Activated T-helper 1 cell treated with Interleukin-2 at 50 U/mL for 16 hours (primary cell): ENCODE measurements at places on chromosomes 1 and 21.

DNA sequence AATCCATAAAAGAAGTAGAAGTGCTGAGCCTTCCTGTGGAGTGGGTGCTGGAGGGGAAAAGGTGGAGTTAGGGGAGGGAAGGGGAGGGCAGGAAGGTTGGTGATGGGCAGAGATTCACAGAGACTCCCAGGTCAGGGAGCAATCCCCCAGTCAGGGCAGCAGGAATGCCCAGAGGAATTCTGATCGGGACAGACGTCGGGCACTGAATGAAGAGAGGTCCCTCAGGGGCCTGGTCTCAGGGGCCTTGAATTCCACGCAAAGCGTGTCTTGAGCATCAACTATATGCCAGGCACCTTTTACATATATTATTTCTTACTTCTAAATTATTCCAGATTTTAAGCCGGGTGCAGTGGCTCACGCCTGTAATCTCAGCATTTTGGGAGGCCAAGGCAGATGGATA, 7.2 kb upstream of the PADI1 start:
- DNase-seq = no peak

GRCh38 chr1:207815466-207815865, 63.6 kb downstream of the CD46 start:
- no peak for DNase-seq

DNA sequence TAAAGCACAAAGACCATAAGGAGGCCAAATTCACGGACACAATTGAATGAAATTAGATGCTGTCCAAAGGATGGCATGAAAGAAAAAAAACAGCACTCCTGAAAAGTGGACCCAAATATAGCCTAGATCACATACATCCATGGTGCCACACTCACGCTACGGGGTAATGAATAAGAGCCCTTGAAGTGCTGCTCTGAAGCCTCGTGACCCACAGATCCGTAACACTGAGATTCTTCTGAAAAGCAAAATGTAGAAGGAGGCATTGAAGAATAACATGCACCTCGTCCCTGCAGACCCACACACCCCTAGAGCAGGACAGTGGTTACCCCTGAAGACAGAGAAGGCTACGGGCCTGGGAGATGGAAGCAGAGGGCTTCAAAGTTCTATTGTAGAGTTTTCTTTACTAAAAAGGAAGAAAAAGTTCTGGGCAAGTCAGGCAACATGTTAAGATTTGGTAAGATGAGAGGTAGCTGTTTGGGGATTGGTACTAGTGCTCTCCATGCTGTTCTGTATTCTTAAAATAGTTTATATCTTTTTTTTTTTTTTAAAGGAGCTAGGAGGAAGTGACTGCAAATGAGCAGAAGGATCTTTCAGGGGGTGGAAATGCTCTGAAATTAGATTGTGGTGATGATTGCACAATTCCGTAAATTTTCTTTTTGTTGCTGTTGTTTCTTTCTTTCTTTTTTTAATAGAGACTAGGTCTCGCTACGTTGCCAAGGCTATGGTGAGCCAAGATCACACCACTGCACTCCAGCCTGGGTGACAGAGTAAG, 4.1 kb upstream of the ITGB2 start:
- no peak for DNase-seq

- no peak for DNase-seq
Measured at GRCh38 chr1:108199201-108199691, 897 bp downstream of the SLC25A24 start.

GRCh38 chr1:28123461-28123961, 35.1 kb upstream of the EYA3 start:
- DNase-seq = no peak

GRCh38 chr1:112869895-112870294, 86.1 kb downstream of the SLC16A1 start:
- DNase-seq = no peak

GRCh38 chr1:6121021-6121421, 59.1 kb downstream of the CHD5 start:
- no peak for DNase-seq

DNA sequence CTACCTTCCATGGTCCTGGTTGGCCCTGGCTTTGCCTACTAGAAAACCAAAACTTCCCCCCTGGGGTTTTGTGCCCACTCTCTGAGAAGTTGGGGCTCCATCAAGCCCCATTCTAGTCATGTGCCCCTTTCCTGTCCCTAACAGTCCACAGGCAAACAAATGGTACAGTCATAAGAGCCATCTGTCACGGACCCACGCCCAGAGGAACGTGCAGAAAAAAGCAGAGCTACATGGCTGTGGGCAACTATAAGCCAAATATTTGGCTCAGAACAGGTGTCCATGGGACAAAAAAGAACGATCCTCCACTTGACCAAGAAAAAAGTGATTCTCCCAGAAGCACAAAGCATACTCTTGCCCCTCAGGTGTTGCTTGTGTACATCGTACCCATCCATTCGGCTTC, 14.6 kb upstream of the TRNAU1AP start:
- no peak for DNase-seq

- no peak for DNase-seq
Measured at GRCh38 chr21:29342363-29342957, 43.7 kb downstream of the BACH1 start.

- DNase-seq = no peak
Measured at GRCh38 chr1:172698224-172698623, 39.3 kb downstream of the FASLG start.

GRCh38 chr1:35452106-35452774, 105.0 kb downstream of the KIAA0319L start:
- DNase-seq = no peak

DNA sequence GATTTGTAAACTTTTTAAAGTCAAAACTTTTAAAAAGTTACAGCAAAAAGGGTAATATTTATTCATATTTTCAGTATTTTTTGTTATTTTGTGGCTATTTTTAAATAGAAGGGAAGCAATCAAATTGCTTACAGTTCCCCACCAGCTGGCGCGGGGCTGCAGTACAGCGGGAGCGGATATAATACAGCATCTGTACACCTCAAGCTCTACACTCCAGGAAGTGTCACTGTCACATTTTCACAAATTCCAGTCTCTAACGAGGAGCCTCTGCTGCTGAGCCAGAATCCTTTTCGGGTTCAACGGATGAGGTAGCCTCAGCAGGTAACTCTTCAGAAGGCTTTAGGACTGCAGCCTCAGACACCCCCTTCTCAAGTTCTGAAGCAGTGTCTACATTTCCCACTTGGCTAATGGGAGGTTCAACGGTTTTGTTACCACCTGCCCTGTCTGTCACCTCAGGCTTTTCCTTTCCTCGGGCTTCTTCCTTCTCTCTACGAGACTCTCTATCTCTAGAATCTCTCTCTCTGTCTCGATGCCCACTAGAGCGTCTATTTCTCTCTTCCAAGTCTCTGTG, 11.7 kb downstream of the SOD1 start:
- no peak for DNase-seq

DNA sequence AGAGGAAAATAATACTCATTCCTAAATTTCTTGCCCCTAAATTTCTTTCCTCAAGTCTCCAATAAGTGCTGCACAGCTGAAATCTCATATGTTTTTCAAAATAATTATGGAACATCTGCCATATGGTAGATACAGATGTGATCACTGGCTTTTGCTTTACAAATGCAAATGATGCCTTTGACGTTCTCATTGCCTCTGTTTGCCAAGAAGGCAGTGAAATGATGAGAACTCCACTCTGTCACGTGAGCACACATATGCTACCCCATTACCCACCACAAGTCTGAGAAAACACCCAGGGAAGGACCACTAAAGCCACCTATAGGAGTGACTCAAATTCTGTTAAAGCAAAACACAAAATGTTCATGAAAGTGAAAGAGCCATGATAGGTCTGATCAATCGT, 43.9 kb downstream of the DSCAM start:
- DNase-seq = no peak

GRCh38 chr1:9025449-9025848, 774 bp downstream of the SLC2A7 start:
- DNase-seq = no peak

- DNase-seq = no peak
Measured at GRCh38 chr1:167022384-167022783, 33.3 kb downstream of the MAEL start.

DNA sequence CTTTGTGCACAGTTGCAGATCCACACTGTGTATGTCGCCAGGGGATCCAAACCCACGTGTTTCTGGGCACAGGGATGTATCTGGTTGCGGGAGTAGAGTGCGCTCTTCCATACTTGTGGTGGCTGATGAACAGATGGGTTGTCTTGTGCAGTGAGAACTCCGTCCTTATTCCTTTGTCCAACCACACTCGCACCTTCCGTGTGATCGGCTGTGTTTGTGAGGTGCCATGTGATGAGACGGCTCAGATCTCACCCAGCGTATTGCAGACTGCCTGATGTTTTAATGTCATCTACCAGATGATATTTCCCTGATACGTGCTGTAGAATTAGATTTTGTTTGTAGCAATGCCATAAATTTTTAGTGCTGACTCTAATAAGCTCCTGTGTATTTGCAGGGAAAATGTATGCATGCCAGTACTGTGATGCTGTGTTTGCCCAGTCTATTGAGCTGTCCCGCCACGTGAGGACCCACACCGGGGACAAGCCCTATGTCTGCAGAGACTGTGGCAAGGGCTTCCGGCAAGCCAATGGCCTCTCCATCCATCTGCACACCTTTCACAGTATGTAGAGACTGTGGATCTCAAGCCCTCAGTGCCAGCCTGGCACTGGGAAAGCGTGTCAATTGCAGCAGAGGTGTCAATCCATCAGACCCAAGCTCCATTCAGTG, 46.2 kb upstream of the EPHA8 start:
- no peak for DNase-seq

DNA sequence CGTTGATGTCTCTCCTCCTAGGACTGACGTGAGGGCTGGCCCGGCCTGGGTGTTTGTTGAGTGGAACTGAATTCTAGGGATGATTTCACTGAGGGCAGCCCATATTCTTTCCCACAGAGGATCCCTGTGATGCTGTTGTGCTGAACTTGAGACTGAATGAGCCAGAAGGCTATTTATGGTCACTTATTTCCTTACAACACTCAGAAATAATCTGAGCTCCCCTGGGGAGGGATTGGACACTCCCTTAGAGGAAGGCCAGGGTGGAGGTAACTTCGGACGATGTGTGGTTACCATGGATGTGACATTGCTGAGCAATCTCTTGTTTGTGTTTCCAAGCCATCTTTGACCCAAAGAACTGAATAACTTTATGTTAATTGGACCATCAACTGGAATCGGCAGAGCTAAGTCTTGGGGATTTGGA, 5.1 kb upstream of the TMCO4 start:
- no peak for DNase-seq

DNA sequence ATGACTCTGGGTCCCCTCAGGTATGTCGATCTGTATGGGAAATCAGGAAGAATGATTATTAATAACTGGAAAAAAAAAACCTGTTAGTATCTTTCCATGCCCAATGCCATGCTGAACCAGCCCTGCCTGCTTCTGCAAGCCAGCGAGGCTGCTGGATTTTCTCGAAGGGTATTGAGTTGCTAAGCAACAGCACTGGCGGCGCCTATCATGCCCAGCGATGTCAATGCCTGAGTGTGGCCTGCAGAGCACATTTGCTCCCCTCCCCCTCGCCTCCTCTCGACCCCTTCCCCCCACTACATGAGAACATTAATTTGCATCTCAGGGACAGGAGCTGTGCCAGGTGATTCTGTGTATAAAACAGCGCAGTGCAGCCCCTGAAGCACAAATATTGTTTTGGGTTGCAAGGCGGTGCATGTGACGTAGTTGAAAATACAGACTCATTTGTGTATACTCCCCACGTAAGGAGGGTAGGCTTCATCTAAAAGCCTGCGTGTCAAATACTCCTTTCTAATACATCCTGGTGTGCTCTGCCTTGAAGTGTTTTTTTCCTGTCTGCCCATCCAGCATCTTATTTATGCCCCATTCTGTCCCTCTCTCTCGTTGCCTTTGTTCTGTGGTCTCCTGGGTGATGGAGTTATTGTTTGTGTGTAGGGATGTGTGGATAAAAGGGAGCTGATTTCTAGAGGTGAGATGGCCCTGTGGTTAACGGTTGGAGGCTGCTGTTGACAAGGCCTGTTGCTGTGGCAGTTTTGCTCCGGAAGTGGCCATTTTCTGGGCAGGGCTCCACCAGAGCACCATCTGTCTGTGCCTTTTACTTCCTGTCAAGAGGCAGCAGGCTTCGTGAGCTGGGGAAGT, 32.7 kb upstream of the ATP5PO start:
- peak; percentile 78 for DNase-seq

DNA sequence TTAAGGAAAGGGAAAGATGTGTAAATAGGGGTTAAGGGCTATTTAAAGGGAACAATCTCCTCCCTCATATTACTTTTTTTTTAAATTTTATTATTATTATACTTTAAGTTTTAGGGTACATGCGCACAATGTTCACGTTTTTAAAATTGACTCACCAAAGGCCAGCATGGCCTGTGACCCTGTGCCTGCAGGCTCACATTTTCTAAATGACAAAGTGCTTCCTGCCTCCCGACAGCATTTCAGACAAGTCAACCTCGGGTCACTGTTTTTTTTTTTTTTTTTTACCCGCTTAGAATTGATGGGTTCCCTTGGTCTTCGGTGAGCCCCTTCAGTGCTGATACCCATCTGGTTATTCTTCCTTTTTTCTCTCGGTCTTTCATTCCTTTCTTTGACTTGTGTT, 70.4 kb upstream of the SCAF4 start:
- no peak for DNase-seq

- DNase-seq = no peak
Measured at GRCh38 chr1:166307261-166308188, 140.7 kb upstream of the FAM78B start.

DNA sequence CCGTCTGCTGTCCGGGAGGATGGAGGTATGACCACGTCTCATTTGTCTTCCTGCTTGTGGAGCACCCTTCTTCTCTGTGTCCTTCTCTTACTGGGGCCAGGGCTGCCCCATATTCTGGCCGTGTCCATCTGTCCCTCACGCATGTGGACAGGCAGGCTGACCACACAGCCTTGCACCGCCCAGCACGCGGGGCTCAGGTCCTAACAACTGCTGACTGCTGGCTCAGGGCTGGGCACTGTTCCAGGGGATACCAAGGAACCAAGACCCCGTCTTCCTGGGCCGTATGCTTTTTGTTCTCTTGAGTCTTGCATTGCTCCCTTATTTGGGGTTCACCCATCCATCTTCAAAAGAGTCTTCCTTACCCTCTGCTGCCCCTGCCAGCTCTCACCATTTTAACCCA, 17.5 kb upstream of the SPSB1 start:
- no peak for DNase-seq

GRCh38 chr1:26721669-26722355, 26.0 kb downstream of the ARID1A start:
- DNase-seq = no peak

GRCh38 chr21:43740497-43741156, 21.7 kb downstream of the PDXK start:
- DNase-seq = no peak

DNA sequence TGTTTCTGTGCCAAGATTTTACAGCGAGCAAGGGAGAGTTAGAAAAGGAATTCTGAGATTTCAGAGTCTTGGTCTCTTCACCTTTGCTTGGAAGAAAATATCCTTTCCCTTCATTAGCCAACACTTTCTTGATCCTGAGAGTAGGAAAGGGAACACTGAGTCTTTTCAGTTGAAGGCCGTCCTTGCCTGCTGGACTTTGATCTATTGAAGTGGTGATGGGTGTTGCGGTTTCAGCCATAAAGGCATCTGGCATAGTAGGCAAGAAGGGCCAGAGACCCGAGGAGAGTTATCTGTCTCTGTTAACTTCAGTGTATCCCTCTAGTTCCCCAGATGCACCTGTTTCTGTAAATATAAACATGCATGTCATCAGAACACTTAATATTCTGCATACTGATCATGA, 9.7 kb downstream of the SELE start:
- DNase-seq = no peak
